ACHN (cell line): ENCODE measurements at places on chromosomes 11 and 22.

- DNase-seq = no peak
These were observed 6.9 kb downstream of the OR8B12 start for GRCh38 chr11:124536520-124536919.

DNA sequence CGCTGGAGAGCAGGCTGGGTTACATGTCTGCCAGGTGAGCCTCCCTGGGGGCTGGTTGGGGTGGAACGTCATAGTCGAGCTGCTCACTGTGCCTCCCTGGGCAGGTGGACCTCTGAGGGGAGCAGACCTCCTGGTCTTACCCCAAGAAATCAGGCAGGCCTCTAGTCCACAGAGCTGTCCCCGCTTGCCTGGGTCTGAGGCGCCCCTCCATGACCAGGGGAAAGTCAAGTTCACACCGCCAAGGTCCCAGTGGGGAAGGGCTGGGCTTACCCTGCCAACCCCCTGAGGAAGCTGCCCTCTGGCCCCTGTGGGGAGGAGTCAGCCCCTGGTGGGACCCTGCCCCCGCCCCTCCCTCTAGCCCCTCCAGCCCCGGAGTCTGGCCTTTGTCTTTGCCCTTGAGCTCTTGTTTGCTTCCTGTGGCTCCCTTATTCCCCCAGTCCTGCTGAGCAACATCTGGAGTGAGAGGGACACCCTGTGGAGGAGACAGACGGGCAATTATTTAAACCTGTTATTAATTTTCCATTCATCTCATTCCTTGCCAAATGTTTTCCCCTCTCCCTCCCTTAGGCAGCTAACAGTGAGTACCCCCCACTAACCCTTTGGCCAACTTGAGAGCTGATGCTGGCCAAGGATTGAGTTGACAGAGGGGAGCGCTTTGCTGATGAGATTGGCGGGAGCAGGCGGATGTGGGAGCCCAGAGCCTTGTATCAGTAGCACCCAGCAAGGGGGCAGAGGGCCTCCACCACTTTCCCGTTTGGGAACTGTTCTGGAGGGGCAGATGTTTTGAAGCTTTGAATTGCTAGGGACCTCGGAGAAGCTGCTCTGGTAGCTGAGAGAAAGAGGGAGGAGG, 83.4 kb downstream of the CEP164 start:
- no peak for DNase-seq

GRCh38 chr11:122809866-122810265, 28.4 kb upstream of the CRTAM start:
- no peak for DNase-seq

GRCh38 chr11:74429205-74429604, 31.0 kb upstream of the PGM2L1 start:
- no peak for DNase-seq

DNA sequence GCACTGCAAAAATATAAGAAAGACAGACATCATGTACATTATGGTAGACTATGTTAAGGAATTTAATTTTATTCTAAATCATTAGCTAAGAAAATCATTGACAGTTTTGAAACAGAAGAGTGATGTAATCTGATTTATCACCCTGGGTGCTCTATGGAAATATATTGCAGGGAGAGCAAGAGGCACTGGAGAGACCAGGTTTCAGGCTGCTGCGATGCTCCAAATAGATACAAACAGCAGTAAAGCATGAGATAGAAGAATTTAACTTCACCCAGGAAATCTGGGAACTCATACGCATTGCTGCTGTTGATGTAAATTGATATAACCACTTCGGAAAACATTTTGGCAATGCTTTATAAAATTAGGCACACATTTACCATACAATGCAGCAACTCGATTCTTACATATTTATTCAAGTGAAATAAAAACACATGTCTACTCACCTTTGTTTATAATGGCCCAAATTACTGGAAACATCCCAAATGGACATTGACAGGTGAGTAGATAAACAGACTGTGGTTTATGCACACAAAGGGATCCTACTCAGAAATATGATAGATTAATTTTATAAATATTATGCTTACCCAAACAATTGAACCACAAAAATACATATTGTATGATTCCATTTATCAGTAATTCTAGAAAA, 535.1 kb upstream of the CHORDC1 start:
- no peak for DNase-seq

GRCh38 chr11:116876656-116877055, 39.2 kb upstream of the APOA1 start:
- no peak for DNase-seq

DNA sequence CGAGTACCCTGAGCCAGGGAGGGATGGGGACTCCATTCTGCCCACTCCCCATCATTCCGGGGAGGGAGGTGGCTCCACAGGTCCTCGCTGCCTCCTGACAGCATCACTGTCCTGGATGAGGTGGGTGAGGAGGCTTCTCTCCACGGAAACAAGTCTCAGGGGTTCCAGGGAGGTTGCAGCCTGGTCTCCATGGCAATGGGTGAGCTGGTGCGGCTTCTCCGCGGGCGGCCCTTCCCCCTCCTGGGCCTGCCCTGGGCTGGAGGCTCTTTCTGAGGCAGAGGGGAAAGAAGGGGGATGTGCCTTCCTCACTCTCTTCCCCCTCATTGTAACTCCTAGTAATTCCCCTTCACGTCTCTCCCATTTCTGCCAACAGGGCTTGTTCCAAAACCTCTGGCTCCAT, 37.1 kb upstream of the PARVG start:
- no peak for DNase-seq

- DNase-seq = no peak
These were observed 29.3 kb upstream of the NECTIN1 start for GRCh38 chr11:119758291-119758690.

DNA sequence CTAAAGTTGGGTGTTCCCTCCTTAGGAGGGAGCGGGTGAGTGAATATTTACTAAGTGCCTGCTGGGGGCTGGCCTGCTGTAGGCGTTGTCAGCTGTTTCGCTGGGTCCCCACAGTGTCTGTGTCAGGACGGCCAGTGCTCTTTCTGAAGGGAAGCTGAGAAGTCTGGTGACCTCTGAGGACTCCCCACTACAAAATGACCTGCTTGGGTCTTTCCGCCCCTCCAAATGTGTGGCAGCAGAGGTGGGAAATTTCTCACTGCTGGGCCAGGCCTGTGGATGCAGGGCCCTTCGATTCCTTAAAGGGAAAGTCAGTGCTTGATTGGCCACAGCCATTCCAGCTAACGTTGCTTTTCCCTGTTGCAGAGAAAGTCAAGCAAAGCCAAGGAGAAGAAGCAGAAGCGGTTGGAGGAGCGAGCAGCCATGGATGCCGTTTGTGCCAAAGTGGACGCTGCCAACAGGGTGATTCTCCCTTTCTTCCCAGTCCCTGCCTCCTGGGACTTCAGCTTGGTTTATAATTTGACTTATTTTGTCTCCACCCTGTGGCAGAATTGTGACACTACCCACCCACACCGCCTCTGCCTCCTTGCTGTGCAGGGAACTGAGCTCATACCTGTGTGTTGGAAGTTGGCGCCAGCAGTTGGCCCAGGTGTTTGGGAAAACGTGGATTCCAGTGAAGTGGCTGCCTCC, 6.8 kb downstream of the NAA40 start:
- DNase-seq = peak; percentile 63

- no peak for DNase-seq
These were observed 209.2 kb downstream of the CSNK2A3 start for GRCh38 chr11:11143849-11144248.

DNA sequence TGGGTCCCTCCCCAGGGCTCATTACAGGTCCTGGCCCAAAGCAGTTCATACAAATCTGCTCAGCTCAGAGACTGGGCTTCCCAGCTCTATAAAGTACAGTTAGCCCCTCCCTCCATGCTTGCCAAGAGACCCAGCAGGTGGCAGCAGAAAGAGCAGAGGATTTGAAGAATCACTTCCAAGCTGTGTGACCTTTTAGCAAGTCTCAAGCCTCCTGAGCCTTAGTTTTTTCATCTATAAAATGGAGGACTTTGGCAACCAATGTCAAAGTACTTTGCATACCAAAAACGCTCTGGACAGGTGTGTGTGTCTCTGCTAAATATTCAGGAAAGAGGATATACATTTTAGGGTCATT, 26.6 kb downstream of the RELT start:
- DNase-seq = peak; percentile 35

GRCh38 chr11:70460964-70461363, 62.6 kb downstream of the CTTN start:
- DNase-seq = no peak

- DNase-seq = no peak
These were observed 75.7 kb upstream of the MYO18B start for GRCh38 chr22:25666308-25666707.

- no peak for DNase-seq
These were observed 7.1 kb downstream of the RCOR2 start for GRCh38 chr11:63909591-63910506.

DNA sequence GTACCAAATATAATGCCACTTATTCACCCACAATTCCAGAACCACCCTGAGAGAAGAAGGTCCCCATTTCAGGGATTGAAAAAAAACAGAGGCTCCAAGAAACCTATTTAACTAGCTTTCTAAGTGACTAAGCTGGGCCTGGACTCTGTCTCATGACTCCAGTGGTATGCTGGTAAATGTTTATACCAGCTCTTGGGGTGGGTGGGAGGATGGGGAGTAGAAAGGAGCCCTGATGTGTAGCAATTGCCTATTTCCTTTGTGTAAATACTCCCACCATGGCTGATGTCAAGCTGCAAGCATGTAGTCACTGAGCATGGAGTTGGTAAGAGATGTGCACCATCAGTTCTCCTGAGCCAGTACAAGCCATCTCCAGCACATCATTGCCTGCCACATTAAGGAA, 2.8 kb downstream of the PRG3 start:
- no peak for DNase-seq

GRCh38 chr22:50118557-50119168, 28.9 kb downstream of the MOV10L1 start:
- DNase-seq = peak; percentile 2

GRCh38 chr11:129998107-129998506, 4.5 kb downstream of the PRDM10 start:
- no peak for DNase-seq

- DNase-seq = no peak
These were observed 4.7 kb upstream of the AP1B1 start for GRCh38 chr22:29393019-29393608.

DNA sequence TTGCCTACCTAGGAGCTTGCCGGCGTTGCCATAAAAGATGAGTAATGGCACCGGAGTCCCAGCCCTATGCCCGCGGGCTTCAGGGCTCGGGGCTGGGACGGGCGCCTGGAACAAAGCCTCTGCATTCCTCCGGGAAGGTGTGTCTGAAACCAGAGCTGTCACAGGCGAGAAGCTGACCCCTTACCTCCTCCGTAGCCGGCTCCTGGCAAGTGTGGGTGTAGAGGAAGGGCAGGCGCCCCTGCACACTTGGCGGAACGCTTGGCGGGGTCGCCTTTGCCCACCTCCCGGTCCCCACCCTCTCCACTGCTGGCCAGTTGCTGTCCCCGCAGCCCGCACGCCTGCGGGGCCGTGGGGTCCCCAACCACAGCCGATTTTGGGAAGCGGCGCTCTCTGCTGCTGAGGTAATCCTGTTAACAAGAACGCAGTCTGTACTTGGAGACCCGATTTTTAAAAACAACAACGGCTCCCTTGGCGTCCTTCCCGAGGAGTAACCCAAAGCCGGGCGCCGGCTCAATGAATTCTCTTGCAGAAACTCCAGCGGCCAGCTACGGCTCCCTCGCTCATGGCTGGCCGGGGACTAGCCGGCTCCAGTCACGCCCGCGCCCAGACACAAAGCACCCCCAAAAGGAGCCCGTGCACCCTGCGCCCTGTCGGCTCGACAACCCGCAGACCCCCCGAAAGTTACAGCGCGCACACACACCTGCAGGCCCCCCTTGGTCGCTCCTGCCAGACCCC, 89.2 kb downstream of the PLEKHA7 start:
- DNase-seq = peak; percentile 47

GRCh38 chr11:99693941-99694492, 673.3 kb downstream of the CNTN5 start:
- no peak for DNase-seq

DNA sequence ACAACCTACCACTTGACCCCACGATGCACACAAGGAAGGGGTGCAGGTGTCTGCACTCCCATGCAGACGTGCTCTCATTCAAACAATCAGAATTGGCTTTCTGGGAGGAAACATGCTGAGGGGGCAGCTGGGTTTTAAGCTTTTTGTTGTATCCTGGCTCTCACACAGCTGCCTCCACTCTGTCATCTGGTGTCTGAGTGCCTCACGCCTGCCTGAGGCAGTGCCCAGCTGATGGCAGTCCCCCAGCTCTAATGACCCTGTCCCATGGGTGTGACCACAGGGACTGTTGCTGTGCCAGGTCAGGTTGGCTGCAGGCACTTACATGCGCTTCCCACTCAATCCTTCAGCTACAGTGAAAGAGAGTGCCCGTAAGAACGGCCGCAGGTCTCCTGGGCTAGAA, 53.7 kb downstream of the ARFGAP3 start:
- no peak for DNase-seq

- no peak for DNase-seq
These were observed 14.6 kb upstream of the NRGN start for GRCh38 chr11:124724979-124725718.

DNA sequence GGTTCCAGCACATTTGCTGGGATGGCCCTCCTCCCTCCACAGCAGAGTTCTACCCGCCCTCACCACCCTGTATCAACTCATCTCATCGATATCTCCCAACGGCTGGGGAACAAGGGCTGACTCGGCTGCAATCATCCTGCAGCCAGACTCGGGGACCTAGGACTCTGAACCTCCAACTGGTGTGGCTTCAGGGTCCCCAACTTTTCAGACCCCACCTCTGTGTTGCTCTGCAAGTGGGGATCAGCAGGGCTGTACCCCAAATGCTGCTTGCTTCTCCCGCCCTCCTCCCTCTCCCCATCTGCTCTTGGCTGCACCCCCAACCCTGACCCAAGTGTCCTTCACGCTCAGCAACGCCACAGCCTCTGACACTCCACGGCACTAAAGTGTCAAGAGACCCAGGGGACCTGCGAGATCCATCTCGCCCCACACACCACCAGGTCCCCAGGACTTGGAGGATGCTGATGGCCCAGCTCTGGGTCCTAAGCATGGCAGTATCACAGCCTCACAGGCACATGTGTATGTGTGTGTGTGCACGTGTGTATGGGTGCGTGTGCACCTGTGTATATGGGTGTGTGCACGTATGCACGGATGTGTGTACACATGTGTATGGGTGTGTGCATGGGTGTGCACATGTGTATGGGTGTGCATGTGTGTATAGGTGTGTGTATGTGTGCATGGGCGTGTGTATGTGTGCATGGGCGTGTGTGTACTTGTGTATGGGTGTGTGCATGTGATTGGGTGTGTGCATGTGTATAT, 26.4 kb downstream of the KCNQ1 start:
- DNase-seq = no peak

DNA sequence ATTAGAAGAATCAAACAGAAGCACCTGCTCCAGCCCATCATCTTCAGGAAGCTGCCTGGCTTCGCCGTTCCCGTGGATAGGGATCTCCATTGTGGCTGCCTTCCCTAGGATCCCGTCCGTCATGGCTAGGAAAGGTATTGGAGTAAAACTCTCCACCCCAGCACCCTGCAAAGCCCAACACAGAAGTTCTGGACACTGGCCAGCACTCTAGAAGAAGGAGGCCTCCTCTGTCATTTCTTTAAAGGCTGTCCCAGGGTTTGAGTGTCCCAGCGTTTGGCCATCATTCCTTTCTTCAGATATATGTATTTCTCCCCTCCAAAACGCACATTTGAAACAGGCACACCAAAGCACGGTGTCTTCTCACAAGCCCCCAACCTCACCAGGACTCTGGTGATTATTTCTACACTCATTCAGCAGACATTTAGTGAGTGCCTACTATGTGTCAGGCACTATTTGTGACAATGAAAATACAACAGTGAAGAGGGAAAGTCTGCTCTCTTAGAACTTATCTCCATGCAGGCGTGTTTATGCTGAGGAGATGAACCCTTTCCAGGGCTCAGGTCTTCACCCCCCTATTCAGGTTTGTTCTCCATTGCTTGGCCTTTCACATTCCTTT, 724 bp downstream of the ARFIP2 start:
- DNase-seq = no peak
